ENCODE measurements at places on chromosomes 11 and 22.
A peak's percentile ranks its signal among the peaks of the same experiment; 100 is the strongest.

- DNase-seq = no peak
Measured at GRCh38 chr11:114448749-114449482, 9.6 kb downstream of the REXO2 start.

GRCh38 chr11:107683807-107684206 lies 28.0 kb downstream of the SLN start:
- DNase-seq = peak; percentile 53

DNA sequence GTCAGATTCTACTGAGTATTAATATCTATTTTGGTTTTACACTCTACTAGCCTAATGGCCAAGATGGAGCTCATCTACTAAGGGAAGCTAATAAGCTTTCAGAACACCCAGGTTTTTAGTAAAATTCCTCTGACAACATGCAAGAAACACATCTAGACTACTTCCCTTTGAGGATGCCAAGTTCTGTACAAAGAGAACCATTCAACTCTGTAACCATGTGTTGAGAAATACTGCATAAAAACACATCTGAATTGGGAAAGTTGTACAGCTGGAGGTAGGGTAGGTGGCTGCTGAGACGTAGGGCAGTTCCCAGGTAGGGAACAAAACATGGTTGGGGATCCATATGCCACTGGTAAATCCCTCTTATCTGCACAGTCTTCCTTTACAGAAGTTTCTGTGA lies 66.2 kb downstream of the SC5D start:
- DNase-seq = no peak

DNA sequence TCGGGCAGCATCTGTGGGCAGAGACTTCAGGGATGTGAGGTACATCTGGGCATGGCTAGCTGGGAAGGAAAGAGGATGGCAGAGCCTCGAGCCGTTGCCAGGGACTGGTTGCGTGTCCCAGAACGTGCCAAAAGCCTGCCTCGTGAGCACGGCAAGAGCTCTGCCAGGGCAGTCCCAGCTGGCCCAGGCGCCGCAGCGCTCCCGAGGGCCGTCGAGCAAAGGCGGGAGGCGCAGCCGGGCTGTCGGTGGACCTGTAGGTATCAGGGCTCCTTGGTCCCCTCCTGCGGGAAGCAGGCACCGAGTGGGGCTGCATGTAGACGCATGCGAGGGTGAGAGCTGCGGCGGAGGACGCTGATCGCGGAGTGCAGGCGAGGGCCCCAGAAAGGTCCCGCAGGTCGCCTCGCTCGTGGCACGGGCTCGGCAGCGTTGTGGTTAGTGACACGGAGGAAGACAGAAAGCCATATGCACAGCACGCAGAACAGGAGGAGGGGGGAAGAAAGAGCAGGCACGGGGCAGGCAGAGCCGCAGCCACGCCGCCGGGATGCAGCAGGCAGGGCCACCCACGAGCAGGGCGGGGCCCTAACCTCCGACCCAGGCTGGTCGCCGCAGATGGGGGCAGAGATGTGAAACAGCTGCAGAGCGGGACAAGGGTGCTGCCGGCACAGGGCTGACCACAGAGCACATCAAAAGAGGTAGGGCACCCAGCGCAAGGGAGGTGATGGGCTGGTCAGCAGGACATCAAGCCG lies 18.0 kb downstream of the LSP1 start:
- no peak for DNase-seq

DNA sequence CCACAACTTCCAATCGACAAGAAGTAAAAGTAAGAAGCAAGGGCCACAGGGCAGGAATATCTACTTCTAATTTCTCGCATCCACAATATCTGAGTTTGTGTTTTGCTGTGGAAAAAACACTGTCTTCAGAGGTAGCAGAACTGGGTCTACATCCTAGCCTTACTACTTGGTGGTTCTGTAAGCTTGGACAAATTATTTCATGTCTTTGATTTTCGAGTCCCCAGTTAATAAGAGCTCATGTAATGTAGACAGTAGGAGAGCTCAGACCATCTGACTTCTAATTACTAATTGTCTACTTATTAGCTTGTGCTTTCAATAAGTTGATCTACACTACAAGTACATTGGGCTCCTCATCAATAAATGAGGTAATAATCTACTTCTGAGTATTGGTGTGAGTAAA lies 13.3 kb upstream of the HBE1 start:
- no peak for DNase-seq

DNA sequence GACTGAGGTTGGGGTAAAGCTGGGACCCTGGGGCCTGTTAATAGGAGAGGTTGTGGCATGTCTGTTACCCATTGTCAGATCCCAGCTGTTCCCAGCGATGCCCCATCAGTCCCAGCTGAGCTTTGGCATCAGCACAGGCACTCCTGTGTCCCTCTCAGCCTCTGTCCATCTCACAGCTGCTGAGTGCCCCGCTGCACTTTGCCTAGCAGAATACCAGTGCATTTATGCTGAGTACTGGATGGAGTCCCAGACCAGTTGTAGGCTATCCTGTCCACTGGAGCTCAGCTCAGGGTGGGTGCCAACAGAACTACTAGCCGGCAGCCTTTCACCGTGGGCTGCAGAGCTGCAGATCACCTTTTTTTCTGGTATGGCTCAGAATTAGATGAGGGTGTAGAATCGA lies 9.9 kb downstream of the FXYD6 start:
- DNase-seq = no peak

GRCh38 chr22:43427296-43428004 lies 15.6 kb downstream of the MPPED1 start:
- DNase-seq = no peak

DNA sequence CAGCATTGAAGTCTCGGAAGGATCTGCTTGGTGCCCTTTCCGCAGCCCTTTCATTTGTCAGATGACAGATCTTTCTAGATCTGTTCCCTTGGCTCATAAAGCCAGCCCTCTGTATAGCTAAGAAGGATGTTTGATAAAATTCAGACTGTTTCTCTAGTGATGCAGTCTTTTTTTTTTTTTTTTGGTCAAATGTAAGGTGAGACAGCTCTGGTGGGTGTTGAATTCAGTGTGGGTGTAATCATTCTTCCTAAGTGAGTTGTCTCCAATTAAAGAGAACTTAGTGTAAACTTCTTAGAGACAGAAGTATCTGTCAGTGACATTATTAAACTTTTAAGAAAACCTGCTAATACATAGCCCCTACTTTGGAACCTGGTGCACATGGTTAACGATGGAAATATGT lies 53.3 kb downstream of the AAMDC start:
- no peak for DNase-seq

DNA sequence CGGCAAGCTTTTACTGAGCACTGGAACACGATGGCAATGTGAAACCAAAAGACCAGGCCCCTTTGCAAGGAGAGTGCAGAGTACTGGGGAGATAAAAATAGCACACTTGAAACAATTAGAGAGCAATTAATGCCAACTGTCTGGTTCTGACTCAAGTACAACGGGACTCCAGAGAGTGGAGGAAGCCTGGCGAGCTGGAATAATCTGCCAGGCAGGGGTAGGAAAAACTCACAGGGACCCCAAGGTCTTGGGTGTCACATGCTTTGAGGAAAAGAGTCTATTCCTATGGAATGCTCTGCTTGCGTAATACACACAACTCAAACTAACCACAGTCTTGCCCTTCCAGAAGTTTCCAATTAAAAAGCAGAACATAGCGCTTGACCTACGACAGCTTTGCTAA lies 113.0 kb upstream of the CLMP start:
- DNase-seq = no peak

DNA sequence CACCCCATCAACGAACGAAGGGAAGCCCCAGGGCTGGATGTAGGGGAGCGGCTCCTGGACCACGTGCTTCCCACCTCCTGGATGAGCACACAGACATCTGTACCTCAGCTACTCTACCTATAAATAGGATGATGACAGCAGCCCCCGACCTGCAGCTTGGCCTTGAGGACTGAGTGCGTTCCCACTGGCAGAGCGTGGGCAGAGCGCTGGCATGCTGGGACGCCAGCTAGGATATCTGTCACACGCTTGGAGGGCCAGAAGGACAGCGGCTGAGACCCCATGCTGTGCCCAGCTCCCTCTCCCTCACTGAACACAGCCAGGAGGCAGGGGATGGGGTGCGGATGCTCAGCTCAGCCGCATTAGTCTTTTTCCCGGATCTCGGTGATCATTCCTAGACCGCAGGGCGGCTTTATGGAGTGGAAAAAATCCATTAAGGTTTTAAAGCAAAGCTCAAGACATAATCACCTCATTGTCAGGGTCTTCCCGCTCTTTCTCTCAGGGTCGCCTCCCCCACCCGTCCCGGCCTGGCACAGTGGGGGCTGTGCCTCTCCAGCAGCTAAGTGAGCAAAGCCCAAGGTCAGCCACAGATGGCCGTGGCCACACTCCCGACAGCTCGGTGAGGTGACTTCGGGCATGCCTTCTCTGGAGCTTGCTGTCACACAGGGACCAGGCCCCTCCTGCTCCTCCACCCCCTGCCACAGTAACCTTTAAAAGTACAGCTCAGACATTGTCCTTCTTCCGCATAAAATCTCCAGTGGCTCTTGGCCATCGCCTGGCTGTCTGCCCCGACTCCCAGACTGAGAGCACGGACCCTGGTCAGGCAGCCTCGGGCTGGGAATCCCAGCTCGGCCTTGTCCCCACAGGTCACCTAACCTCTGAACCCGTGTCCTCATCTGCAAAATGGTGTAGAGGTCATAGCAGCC lies 69.6 kb upstream of the SHISAL1 start:
- DNase-seq = no peak

GRCh38 chr11:84224042-84224441 lies 937.9 kb upstream of the CCDC90B start:
- DNase-seq = no peak

GRCh38 chr11:71564430-71564829 lies 933 bp upstream of the KRTAP5-10 start:
- DNase-seq = no peak

DNA sequence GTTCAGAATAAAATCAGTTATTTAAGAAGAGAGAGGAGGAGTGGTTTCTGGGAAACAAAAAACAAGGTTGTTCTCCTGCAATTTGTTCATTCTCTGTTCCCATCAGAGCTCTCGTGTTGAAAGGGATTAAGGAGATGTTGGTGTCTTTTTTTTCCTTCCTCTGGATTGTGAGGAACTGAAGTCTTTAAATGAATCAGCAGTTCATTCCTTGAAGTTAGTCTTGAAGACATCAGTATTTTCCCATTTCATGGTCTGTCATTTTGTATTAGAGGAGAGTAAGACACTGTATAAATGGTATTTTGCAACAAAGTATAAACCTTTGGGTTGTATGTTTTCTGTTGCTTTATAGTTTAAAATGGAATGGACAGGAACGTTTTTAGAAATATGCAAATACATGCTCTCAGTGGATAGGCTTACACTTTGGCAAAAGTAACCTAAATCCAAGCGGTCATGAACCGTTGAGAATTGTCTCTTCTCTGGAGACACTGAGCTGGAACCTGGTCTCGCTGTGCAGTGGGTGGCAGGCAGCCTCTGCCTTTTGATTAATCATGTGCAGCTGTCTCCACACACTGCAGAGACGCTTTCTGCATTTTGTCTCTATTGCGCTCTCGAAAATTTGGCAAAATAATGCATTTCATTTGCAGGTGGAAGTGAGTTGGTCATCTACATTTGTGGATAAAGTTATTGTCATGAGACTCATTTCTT lies 33.0 kb downstream of the SAMM50 start:
- no peak for DNase-seq

GRCh38 chr11:44947114-44947513 lies 3.6 kb downstream of the TP53I11 start:
- DNase-seq = no peak

GRCh38 chr11:6040874-6041273 lies 10.3 kb upstream of the OR56A1 start:
- DNase-seq = no peak

DNA sequence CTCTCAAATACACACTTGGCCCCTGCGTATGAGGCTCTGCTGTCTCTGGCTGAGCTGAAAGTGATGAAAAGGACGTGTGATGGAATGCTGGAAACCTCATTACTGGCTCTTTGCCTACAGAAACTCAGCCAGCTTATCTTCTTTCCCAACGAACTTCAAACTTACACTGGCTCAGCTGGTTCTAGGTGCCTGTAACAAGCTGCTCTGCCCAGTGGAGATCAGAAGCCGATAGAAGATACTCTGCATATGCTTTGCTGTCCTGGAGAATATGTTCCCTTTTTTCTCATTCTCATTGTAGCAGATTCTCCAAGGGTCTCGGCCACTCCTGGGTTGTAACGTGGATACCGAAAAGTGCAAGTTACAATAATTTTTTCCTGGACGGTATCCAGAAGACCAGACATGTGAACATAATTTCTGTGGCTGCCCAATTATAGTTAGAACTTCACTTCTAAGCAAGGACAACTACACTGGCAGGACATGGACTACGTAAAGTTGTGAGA lies 405.3 kb upstream of the CCDC90B start:
- DNase-seq = no peak

GRCh38 chr22:31136711-31137110 lies 3.6 kb downstream of the PLA2G3 start:
- no peak for DNase-seq

DNA sequence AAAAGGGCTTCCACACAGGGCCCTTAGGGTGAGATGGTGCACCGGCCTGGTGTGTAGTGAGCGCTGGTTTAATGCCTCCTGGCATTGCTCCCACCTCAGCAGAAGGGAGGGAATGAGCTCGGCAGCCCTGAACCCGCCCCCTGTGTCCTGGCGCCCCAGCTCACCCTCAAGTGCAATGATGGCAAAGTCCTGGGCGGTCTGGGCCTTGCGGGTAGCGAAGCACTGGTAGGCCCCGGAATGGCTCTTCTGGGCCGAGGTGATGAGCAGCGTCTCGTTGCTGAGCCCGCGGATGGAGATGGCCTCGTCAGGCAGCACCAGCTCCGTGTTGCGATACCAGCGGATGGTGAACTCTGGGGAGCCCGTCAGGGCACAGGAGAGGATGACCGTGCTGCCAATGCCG lies 193.3 kb downstream of the CEP164 start:
- DNase-seq = no peak

GRCh38 chr11:128022007-128022368 lies 565.4 kb downstream of the ETS1 start:
- DNase-seq = no peak

- DNase-seq = peak; percentile 36
Measured at GRCh38 chr22:28600546-28601143, 79.0 kb downstream of the TTC28 start.

GRCh38 chr11:116118138-116118470 lies 613.9 kb upstream of the CADM1 start:
- DNase-seq = no peak

- no peak for DNase-seq
Measured at GRCh38 chr22:49040111-49040510, 787.6 kb downstream of the BRD1 start.
